ENCODE measurements at places on chromosomes 7 and 10. TPM values are rescaled to one million over a fixed set of nuclear protein-coding genes. Genes with fewer than 3 reads are reported as not detected.

RARRES2 gene
- total RNA-seq, result 32.6 TPM

URGCP gene
- 44.4 TPM for total RNA-seq

PDE1C gene
- total RNA-seq, result 198 TPM

CYP2C19 gene
- total RNA-seq, result not detected

GARIN1A gene
- total RNA-seq, result 1.8 TPM

PNLIPRP1 gene
- not detected for total RNA-seq

JAKMIP3 gene
- total RNA-seq, result 1.6 TPM

FBXL13 gene
- 0.24 TPM for total RNA-seq

COL28A1 gene
- 5.6 TPM for total RNA-seq

FIGNL1 gene
- total RNA-seq, result 3.4 TPM

LRIT1 gene
- not detected for total RNA-seq

PTTG1IP2 gene
- total RNA-seq, result not detected

CELF2 gene
- 71.2 TPM for total RNA-seq

NDUFB8 gene
- total RNA-seq, result 444 TPM

ADIRF gene
- 54.6 TPM for total RNA-seq

GCK gene
- 1.8 TPM for total RNA-seq

SMO gene
- total RNA-seq, result 4.6 TPM

PRKAR2B gene
- total RNA-seq, result 23.2 TPM

PAX2 gene
- total RNA-seq, result not detected

IL6 gene
- total RNA-seq, result 0.60 TPM

NACAD gene
- 6.0 TPM for total RNA-seq

OPN4 gene
- total RNA-seq, result 0.41 TPM

PGAM2 gene
- 1,123 TPM for total RNA-seq

LIPM gene
- total RNA-seq, result not detected

STEAP1B gene
- not detected for total RNA-seq

GNG11 gene
- 21.6 TPM for total RNA-seq

TMEM236 gene
- total RNA-seq, result 0.51 TPM
